ENCODE measurements at places on chromosomes 4 and X.

DNA sequence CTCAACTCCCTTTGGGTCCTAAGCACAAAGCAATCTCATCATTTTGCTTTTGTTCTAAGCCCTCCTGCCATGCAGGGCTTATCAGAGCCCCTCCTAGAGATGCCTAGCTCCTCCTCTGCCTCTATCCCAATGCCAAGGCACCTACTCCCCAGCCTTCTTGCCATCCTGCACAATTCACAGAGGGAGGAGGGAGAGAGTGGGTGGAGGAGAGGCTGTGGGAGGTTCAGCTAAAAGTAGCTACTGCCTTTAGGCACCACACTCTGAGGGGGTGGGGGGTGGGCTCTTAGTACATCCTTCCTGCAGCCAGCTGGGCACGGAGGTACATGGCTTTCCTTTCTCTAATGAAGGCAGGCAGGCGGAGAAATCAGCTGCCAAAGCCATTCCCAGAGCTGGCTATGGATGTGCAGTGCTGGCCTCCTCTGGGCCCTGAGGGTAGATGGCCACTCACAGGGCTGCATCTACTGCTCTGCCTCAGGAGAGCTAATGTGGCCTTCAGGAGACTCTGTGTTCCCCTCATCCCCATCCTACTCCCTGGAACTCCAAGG is 40.1 kb downstream of the ARHGEF9 start:
- DNase-seq = no peak

- DNase-seq = no peak
Observed at GRCh38 chr4:184346682-184347081, 127.7 kb downstream of the IRF2 start.

- DNase-seq = no peak
Observed at GRCh38 chr4:38695809-38696208, 31.8 kb downstream of the KLF3 start.

GRCh38 chrX:65697915-65698796 is 30.7 kb downstream of the MSN start:
- DNase-seq = no peak

DNA sequence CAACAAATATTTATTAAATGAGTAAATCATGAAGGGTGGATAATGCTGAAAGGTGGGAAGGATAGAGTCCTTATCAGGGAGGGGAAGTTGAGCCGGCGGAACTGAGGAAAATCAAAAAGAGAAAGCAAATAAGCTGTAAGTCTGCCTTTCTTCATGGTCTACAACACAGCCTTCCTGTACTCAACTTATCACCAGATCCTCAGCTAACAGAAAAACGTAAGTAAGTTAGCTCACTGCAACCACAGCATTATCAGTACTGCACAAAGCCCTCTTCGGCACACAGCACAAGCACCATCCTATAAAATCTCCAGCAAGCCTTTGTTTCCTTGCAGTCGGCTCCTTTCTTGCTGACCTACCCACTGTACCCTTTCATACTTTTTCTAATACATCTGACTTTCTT is 70.3 kb downstream of the CRMP1 start:
- DNase-seq = no peak

- DNase-seq = no peak
Observed at GRCh38 chr4:163395758-163396157, 52.1 kb downstream of the NPY5R start.

- no peak for DNase-seq
Observed at GRCh38 chr4:13615161-13615560, 12.4 kb downstream of the BOD1L1 start.

DNA sequence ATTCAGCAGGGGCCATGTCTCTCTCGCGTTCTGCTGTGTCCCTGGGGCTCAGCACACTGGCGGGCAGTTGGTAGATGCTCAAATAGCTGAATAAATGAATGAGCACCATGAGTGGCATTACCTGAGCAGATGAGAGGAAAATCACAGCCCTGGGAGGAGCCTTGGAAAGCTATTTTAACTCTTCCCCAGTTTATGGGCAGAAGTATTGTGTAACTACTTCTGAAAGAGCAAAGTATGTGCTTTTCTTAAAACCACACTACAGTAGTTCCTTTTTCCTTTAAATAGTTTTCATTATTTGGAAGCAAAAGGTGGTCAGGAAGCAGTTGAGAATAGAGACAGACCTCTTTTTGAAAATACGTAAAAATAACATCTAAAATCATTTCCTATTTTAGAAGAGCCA is 3.0 kb upstream of the PLAC1 start:
- no peak for DNase-seq

GRCh38 chr4:60992037-60992436 is 208.1 kb upstream of the ADGRL3 start:
- DNase-seq = no peak

DNA sequence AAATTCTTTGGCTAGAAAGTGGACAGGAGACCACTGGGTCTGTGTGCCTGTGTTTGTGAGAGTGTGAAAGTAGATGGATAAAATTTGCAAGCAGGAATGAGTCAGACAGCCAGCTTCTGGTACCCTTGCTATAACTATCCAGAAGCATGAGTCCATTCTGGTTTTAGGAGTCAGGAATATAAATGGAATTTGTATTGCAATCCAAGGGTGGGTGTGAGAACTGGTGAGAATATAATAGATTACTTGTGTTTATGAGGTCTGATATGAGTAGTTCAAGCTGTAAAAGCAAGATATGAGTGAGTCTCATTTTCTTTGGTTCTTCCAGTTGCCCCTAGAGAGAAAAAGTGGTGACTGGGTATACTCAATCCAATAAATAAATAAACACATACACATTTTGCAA is 212.7 kb upstream of the TAPT1 start:
- DNase-seq = no peak

DNA sequence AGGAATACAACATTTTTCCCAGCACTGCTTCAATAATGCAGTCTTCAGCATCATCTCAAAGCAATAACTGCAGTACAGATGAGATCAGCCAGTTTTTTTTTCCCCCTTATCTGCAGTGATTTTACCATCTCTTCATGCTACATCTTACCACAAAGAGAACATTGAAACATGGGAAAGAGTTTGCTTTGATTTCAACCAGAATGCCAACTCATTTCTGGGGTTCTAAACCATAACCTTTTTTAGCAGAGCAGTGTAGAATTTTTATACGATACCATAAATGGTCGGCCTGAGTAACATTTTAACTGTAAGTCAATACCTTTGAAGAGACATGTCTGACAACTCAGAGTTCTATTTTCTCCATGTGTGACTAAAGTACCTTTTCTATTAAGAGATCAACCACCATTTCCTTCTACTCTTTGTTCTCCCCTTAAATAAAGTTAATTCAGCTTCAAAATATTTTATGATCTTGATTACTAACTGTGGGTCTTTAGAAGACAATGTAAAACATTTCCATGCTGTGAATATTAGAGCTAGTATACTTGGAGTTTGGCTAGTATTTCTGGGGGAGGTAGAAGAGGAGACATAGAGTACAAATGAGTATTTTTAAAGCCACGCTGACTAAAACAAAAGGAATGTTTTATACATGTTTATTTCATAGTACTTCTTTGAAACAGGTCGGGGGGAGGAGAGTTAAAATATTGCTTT is 69.1 kb downstream of the TET2 start:
- peak; percentile 26 for DNase-seq

DNA sequence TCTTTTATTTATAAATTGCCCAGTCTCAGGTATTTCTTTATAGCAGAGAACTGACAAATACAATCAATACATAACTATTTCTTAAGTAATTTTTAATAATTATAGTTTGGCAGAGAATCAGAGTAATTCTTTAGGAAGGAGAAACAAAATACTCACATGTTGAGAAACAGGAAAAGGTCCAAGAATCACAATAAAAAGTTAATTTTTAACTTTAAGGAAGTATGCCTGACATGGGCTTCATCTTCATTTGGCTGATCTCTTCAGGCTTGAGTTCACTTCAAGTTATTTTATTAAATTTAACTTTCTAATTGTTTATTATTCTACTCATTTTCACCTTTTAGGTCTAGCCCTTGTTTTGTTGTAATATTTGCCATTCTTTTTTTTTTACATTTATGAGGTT is 36.1 kb upstream of the RNF150 start:
- no peak for DNase-seq

DNA sequence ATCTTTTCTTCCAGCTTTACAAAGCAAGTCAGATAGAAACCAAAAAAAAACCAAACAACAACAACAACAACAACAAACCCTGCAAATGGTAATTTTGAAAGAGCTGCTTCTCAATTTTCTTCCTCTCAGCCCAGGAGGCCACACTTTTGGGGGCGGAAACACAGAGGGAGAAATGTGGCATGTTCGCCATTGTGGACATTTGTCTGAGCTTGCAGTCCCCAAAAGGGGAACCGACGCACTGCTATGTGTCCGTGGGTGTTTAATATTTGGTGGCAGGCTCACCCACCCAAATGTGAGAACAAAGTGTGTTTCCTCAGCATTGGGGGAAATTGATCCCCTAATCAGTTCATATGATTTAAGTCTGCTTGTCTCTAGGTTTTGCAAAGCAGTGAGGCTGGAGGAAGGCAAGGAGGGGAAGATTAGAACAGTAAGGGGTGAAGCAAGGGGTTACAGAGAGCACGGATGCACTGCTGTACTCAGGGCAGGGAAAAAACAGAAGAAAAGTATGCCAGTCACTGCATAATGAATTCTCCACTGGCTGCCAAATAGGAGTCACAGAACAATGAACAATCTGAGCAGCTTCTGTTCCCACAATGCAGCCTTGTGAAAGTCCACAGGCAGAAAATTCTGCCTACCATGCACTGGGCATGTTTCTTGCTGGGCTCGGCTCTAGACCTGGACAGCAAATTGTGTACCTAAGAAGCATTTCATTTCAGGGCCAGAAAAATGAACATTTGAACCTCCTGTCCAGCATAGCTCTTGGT is 74.7 kb upstream of the GPM6B start:
- no peak for DNase-seq

DNA sequence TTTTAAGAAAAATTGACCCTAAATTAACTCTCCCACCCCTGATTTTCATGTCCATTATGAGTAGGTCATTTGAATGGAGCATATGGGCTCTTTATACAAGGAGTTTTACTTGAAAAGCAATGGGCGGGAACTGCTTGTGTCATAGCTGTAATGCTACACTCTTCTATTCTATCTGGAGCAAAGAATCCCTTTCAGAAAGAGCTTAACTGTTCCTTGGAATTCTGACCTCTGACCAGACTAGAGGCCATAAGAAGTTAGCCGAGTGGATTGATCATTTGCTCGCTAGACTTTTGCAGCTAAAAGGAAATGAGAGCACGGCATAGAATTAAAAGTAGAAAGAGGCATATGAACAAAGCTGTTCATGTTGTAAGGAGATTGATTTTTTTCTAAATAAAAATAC is 79.1 kb downstream of the DOCK11 start:
- no peak for DNase-seq

DNA sequence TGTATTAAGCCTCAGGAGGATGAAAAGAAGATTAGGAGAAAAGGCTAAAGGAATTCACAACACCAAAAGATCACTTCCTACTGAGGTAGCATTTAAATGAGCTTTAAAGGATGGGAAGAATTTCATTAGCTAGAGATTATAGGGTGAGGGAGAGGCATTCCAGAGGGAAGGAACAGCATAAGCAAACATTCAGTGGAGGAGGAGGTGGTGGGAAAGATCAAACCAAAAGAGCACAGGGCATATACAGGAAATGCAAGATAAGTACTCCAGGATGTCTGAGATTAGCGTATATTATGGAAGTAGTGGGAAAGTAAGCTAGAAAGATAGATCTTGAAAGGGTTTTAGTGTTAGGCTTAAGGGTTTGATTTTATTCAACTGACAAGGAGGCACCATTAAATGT is 84.8 kb downstream of the COL4A6 start:
- no peak for DNase-seq

GRCh38 chrX:40091691-40092421 is 5.9 kb downstream of the BCOR start:
- DNase-seq = no peak

- DNase-seq = no peak
Observed at GRCh38 chrX:15435836-15436619, 51.8 kb upstream of the VEGFD start.

DNA sequence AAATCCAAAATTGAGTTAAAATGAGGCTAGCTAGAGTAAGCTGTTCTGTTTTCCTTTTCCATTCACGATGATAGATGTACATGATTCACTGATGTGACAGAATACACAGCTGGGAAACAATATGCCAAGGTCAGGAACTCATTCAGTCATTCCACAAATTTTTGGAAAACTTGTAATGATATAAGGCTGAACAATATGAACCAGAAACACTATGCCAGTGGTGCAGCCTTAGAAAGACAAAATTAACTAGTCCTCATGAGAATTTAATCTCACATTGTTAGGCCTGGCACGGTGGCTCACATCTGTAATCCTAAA is 50.0 kb upstream of the NDST3 start:
- DNase-seq = no peak

- peak; percentile 29 for DNase-seq
Observed at GRCh38 chrX:40543661-40544328, 37.0 kb upstream of the ATP6AP2 start.

DNA sequence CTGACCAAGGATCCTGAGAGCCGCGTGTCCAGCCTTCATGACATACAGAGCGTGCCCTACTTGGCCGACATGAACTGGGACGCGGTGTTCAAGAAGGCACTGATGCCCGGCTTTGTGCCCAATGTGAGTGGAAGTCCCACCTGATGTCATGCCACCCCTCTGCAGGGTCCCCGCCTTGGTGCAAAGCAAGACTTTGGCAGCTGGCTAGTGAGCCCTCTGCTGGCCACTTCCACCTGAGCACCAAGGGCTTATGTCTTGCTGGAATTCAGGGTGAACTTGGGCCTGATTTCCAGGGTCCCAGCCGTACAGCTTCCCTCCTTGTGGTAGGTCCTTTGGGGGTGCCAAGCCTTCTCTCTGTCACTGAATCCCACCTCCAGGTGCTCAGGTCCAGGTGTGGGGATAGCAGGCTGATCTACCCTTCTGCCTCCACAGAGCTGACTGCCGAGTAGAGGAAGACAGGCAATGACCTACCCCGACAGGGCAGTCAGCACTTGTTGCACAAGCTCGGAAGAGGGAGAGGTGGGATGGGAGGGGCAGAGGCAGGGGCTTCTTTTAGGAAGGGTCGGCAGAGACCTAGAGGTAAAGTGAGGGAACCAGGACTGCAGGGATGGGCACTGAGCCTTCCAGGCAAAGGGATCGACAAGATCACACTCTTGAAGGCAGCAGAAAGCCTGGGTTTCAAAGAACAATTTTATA is 248.1 kb downstream of the EVC2 start:
- DNase-seq = peak; percentile 3

- no peak for DNase-seq
Observed at GRCh38 chrX:46573892-46574773, 568 bp downstream of the CHST7 start.
